HCT116 (cell line): ENCODE measurements at places on chromosomes 12 and 14.

DNA sequence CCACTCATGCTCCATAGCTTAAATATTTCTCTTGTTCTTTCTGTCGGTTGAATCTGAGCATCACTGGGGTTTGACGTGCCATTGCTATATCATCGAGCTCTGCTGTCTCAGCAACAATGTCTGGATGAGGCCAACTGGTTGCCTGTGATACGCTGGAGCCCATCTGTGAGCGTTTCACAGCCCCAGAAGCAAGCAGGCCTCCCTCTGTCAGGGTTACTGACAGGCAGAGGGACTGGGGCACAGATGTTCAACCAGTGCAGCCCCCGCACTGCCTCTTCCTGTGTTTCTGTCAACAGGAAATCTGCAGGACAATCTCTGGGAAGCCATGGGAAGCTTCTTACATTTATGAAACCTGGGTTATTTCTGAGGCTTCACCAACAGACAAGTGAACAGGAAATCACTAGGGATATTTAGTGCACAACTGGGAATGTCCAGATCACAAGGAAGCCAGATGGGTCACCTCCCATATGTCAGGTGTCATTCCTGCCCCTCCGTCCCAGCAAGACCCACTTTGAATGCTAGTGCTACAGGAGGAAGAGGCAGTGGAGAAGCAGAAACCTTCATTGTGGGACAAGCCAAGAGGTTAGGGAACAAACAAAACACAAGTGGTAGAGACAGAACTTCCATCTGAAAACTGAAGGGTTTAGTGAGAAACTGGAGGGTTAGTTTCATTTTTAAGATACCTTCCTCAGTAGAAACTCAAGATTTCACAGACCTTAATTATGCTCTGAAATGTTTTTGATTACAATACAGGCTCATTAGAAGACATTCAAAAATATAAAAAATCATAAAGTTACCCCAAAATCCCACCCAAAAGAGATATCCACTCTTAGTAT lies 24.1 kb downstream of the DMAC2L start:
- DNase-seq, result no peak

- DNase-seq, result no peak
Observed at GRCh38 chr12:97837401-97837800, 374.8 kb downstream of the RMST start.

- no peak for DNase-seq
Observed at GRCh38 chr12:64825143-64826021, 935 bp downstream of the TBC1D30 start.

GRCh38 chr12:105355752-105356151 lies 25.3 kb downstream of the C12orf75 start:
- peak; percentile 18 for DNase-seq

- DNase-seq, result no peak
Observed at GRCh38 chr12:25463521-25463920, 89.6 kb downstream of the LMNTD1 start.

DNA sequence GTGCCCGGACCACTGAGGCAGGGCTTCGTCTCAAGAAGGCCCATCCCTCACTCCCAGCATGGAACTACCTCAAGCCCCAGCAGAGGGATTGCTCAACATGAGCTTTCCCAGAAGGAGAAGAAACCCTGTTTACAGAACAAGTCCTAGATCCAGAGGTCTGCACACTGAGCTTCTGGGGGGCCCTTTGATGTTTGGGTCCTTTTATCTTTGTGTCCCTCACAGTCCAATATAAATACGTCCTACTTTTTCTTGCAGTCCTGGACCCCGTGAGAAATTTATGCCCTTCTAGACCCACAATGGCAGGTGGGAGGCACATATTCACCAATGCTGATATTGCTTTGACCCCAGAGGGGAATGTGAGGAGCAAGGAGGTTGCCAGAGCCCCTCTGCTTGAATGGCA lies 54.4 kb downstream of the SMUG1 start:
- no peak for DNase-seq

- no peak for DNase-seq
Observed at GRCh38 chr14:42533476-42533875, 926.8 kb downstream of the LRFN5 start.

GRCh38 chr14:85463512-85463911 lies 66.4 kb upstream of the FLRT2 start:
- DNase-seq, result no peak

DNA sequence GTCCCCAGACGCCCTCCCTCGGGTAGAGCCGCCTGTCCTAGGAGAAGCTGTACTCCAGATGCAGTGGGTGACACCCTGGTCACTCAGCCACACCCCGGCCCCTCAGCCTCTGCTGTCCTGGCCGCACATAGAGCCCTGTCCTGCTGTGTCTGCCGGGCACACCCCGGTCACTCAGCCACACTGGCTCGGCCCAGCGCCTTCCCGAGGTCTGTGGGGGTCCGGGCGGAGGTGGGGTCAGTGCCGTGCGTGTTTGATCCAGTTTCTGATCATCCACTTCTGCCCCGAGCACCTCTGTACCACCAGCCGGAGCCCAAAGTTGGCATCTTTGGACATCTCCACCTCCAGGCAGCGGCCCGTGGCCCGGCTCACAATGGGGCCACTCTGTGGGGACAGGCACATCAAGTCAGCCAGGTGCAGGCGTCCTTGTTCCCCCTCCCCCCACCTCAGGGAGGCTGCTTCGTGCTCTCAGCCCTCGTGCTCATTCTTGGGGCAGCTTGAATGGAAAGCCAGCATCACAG lies 52.7 kb downstream of the NOC4L start:
- DNase-seq, result no peak
